Cardiac ventricle fibroblast (primary cell): ENCODE measurements at places on chromosomes 1 and 21. TPM values are rescaled to one million over a fixed set of nuclear protein-coding genes. Genes with fewer than 3 reads are reported as not detected.

Gene ITLN1
- 0.37 TPM in 1 of 2 replicates, not detected in the other for total RNA-seq

Gene PWP2
- total RNA-seq: 0.75 and 2.0 TPM in 2 replicates

Gene CFHR2
- not detected in 2 replicates for total RNA-seq

Gene DRAXIN
- total RNA-seq: 0.10 TPM in 1 of 2 replicates, not detected in the other

Gene TFF3
- total RNA-seq: 0.12 TPM in 1 of 2 replicates, not detected in the other

Gene PRR9
- total RNA-seq: not detected in 2 replicates

Gene PLA2G2A
- total RNA-seq: 4.4 and 8.4 TPM in 2 replicates

Gene GJA9
- total RNA-seq: not detected in 2 replicates

Gene FCRLA
- total RNA-seq: not detected in 2 replicates

Gene CHIA
- not detected in 2 replicates for total RNA-seq

Gene RHBDL2
- total RNA-seq: not detected in 2 replicates

Gene MAPKAPK2
- total RNA-seq: 39.9 and 42.4 TPM in 2 replicates

Gene MAN1C1
- total RNA-seq: 25.3 and 26.1 TPM in 2 replicates

Gene GJB5
- total RNA-seq: not detected in 2 replicates

Gene SLAMF9
- not detected in 2 replicates for total RNA-seq

Gene CADM3
- total RNA-seq: 185 and 186 TPM in 2 replicates

Gene SPRR5
- total RNA-seq: not detected in 2 replicates

Gene LCE3D
- total RNA-seq: not detected in 2 replicates

Gene PLD5
- not detected in 2 replicates for total RNA-seq

Gene MROH9
- not detected in 2 replicates for total RNA-seq

Gene OR2G6
- total RNA-seq: not detected in 2 replicates

Gene CLEC20A
- not detected in 2 replicates for total RNA-seq

Gene LRRC71
- total RNA-seq: not detected in 2 replicates

Gene FMOD
- 27.9 and 29.1 TPM in 2 replicates for total RNA-seq

Gene TSPEAR
- not detected in 2 replicates for total RNA-seq

Gene PLXNA2
- 5.1 and 6.0 TPM in 2 replicates for total RNA-seq

Gene CLDN8
- not detected in 2 replicates for total RNA-seq

Gene TEDDM1
- total RNA-seq: not detected in 2 replicates

Gene RIIAD1
- total RNA-seq: not detected in 2 replicates

Gene GPR37L1
- not detected in 2 replicates for total RNA-seq

Gene NIBAN1
- total RNA-seq: 10.5 and 11.7 TPM in 2 replicates

Gene MRPL9
- total RNA-seq: 34.4 and 49.7 TPM in 2 replicates

Gene ZNF669
- total RNA-seq: 9.8 and 14.5 TPM in 2 replicates

Gene CELF3
- not detected in 2 replicates for total RNA-seq

Gene FAM72D
- total RNA-seq: 0.06 TPM in 1 of 2 replicates, not detected in the other

Gene OLFML3
- total RNA-seq: 59.8 and 64.8 TPM in 2 replicates

Gene DVL1
- total RNA-seq: 34.1 and 38.3 TPM in 2 replicates

Gene OR6K3
- not detected in 2 replicates for total RNA-seq

Gene APCS
- total RNA-seq: not detected in 2 replicates

Gene AQP10
- not detected in 2 replicates for total RNA-seq

Gene USP16
- 15.4 and 16.8 TPM in 2 replicates for total RNA-seq

Gene TAS1R1
- not detected in 2 replicates for total RNA-seq

Gene DYNLT4
- total RNA-seq: 4.9 TPM in 1 of 2 replicates, not detected in the other

Gene AMY1A
- total RNA-seq: not detected in 2 replicates

Gene TXNDC12
- 36.4 and 40.4 TPM in 2 replicates for total RNA-seq

Gene IL24
- 0.12 TPM in 1 of 2 replicates, not detected in the other for total RNA-seq

Gene LDLRAD1
- not detected in 2 replicates for total RNA-seq

Gene CORT
- total RNA-seq: not detected in 2 replicates

Gene DNAJC28
- 1.5 and 3.2 TPM in 2 replicates for total RNA-seq

Gene MNDA
- not detected in 2 replicates for total RNA-seq

Gene DNALI1
- total RNA-seq: 3.6 and 4.5 TPM in 2 replicates

Gene RIPK4
- 0.54 and 0.56 TPM in 2 replicates for total RNA-seq

Gene CRYZL1
- 20.2 and 21.3 TPM in 2 replicates for total RNA-seq
